Naive B cell (primary cell): ENCODE measurements at places on chromosomes 5 and 9.

GRCh38 chr9:122360891-122361290 is 9.9 kb upstream of the PTGS1 start:
- DNase-seq, result no peak

DNA sequence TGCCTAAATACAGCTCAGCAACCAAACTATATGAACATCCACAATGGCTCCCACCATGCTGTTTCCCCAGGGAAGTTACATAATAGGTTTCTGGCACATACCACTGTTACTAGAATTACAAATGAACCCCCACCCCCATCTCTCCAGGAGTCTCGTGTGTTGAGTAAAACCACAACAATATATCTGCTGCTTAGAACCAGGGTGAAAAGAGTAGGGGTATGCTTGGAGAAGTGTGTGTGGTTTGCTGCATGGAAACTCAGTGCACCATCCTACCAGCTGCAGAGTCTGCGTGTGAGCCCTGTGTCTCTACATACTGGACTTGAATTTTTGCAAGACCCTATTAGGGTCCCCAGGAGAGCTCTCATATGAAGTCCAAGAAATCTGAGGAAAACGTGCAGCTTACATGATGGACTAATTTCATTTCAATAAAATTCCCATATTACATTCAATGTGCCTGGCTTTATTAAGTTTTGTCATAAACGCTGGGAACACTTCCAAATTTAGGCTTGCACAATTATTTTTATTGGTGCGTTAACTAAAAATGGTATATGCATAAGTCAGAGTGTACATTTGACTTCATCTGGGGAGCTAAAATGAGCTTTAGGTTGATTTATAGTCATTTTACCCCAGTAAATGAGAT is 104.5 kb upstream of the NFIB start:
- DNase-seq, result no peak

- DNase-seq, result no peak
Observed at GRCh38 chr5:156037151-156037909, 289.6 kb upstream of the SGCD start.

- no peak for DNase-seq
Observed at GRCh38 chr9:113540466-113540865, 76.9 kb downstream of the RGS3 start.

DNA sequence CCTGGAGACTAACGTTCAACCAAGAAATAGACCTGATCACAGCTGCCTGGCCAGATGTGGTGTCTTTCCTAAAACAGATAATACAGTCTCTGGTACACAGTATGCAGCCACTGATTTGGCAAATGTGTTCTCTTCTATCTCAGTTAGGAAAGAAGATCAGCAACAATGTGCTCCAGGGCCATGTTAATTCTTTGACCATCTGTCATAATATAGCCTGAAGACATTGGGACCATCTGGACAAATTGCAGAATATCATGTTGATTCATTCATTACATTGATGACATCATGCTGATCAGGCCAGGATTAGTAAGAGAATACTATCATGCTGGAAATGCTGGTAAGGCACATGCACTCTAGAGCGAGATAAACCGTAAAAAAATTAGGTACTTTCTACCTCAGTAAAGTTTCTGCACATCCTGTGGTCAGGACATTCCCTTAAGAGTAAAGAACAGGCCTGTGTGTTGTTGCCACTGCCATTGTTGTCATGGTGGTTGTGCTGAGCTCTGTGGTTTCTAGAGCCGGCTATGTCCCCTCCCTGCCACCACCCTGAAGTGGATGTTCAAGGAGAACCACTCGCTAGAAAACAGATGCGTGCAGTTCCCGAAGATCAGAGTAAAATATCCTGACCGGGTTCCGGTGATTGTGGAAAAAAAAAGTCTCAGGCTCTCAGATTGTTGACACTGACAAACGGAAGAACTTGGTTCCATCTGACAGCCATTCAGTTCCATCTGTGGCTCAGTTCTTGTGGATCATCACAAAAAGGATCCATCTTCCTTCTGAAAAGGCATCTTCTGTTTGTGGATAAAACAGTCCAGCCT is 6.4 kb upstream of the JMY start:
- DNase-seq, result no peak

- DNase-seq, result no peak
Observed at GRCh38 chr5:131513780-131514179, 121.2 kb downstream of the RAPGEF6 start.

- DNase-seq, result no peak
Observed at GRCh38 chr5:143126174-143127019, 277.1 kb downstream of the NR3C1 start.

GRCh38 chr5:134638760-134639201 is 6.2 kb upstream of the SAR1B start:
- no peak for DNase-seq

- no peak for DNase-seq
Observed at GRCh38 chr5:168346417-168346816, 55.0 kb downstream of the WWC1 start.

GRCh38 chr5:125652761-125653160 is 770.4 kb upstream of the GRAMD2B start:
- no peak for DNase-seq

DNA sequence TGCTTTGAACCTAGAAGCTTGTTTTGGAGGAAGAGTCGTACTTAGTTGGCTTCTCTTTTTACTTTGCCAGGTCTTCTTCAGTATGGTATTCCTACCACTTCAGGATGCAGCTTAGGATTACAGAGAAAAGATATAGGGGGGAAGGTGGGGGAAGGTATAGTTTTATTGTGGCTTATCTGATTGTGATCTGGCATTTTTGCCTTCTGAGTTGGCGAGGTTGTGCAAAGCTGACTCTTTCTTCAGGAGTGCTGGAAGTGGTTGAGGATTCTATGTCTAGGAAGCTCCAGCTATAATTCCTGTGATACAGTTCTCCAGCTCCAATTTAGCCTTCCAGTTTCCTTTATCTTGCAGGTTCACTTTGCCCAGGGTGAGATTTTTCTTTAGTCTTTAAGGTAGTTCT is 7.0 kb downstream of the CDC42SE2 start:
- no peak for DNase-seq

DNA sequence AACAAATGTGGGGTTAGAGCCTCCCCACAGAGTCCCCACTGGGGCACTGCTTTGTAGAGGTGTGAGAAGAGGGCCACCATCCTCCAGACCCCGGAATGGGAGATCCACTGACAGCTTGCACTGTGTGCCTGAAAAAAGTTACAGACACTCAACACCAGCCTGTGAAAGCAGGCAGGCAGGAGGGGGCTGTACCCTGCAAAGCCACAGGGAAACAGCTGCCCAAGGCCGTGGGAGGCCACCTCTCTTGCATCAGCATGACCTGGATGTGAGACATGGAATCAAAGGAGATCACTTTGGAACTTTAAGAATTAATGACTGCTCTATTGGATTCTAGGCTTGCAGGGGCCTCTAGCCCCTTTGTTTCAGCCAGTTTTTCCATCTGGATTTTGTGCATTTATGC is 782.3 kb downstream of the BRINP1 start:
- DNase-seq, result no peak

GRCh38 chr5:2391566-2391965 is 359.9 kb downstream of the IRX2 start:
- no peak for DNase-seq

- DNase-seq, result no peak
Observed at GRCh38 chr9:135815413-135815812, 91.9 kb downstream of the CAMSAP1 start.

GRCh38 chr5:178768371-178769260 is 38.2 kb upstream of the ZNF354A start:
- no peak for DNase-seq

- DNase-seq, result no peak
Observed at GRCh38 chr9:113636693-113637092, 173.2 kb downstream of the RGS3 start.
